ENCODE measurements at places on chromosomes 6 and 20.

DNA sequence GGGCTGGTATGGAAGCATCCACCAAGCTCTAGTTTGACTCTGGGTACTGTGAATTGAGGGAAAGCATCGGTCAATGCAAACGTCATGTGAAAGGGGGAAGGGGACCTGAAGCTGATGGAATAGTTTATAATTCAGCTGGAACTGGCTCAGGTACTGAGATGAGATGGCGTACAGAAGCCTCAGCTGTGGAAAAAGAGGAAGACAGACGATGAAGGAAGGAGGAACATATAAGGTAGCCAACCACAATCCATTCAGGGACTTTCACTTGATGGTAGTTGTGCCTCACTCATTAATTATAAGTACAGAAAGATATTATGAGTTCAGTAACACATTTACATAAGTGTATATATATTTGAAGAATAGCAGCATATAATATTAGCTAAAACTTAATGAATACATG lies 2.7 kb downstream of the CALHM5 start:
- no peak for DNase-seq

DNA sequence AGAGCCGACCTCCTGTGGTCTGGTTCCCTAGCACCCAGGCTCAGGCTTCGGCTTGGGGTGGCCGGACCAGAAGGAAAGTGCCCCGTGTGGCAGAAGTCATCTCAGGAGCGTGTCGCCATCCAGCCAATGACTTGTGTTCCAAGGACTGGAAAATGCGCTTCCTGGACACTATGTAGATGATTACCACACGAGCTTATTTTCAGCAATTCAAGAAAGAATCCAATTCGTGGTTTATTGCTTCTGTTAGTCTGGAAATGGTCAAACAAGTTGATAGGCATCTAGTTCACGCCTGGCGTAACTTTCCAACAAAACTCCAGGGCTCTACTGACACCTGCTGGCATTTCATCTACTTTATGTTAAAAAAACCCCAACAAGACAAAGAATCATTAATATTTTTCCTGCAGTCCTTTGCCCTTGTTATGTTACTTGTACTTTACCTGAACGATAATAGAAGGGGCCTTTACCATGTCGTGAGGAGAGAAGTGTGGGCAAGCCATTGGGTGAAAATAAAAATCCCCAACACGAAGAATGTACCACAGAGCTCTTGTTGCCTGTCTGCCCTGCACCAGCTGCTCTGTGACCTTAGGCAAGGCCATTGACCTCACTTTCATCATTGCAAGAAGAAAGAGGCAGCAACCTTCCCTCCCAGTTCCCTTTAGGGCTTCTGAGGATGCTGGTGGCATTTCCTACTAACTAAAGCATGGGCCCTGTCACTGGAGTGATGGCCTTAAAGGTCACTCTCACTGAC lies 154.7 kb upstream of the LAMP5 start:
- no peak for DNase-seq

DNA sequence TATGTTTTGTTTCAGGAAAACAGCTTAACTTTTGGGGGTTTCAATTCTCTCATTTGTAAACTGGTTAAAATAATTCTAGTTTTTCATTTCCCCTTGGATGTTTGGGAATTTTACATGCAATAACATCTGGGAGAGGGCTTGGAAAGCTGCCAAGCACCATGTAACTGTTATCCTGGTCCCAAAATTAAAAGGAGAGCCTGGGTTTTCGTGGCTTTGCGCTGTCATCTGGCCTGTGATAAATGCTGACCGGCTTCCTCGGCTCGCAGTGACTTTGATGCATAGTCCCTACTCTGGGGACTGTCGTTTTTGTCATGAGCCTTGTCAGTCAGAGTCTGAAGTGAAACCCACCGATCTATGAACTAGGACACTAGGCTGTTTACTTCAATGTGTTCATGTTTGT lies 12.2 kb downstream of the SLC35F1 start:
- DNase-seq = no peak

- no peak for DNase-seq
These were observed 85.6 kb downstream of the PDE7B start for GRCh38 chr6:135937106-135937505.

- no peak for DNase-seq
These were observed 822.7 kb downstream of the GRIK2 start for GRCh38 chr6:102216232-102216631.

- DNase-seq = no peak
These were observed 40.5 kb upstream of the ZBTB24 start for GRCh38 chr6:109523478-109523877.

- peak; percentile 78 for DNase-seq
These were observed 63.6 kb downstream of the GTF2H5 start for GRCh38 chr6:158231551-158232315.

DNA sequence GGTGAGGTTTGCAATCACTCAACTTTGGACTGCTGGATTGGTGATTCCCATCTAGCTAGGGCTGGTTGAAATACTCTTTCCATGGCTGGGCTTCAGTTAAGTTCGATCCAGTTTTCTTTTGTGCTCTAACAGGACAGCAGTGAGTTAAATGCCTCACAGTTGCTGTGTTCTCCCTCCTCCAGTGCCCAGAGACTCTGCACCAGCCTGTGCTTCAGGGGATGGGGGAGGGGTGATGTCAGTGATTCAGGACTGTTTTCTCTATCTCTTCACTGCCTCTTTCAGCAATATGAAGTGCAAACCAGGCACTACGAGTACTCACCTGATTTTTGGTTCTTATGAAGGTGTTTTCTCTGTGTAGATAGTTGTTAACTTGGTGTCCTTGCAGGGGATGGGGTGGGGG lies 88.2 kb upstream of the FAM83B start:
- DNase-seq = no peak

DNA sequence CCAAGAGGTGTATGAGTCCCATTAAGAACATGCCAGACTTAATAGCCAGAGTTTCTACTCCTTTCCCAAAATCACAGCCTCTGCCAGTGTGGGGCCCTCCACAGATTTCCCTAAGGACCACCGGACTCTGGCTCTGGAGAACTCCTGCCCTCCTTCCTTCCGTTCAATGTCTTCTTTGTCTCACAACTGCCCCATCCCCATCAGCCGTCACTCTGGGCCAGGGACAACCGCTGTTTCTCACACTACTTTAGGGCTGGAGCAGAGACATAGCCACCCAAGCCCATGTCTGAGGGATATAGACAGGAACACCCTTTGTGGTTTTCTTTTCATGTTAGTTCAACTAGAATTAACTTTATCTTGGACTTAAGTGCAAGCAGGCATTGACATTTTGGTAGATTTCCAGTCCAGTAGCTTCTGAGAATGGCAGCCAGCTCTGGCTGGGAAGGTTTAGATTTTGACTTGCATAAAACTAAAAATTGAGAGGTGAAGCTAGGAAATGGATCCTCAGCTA lies 6.7 kb upstream of the ACSS1 start:
- no peak for DNase-seq

DNA sequence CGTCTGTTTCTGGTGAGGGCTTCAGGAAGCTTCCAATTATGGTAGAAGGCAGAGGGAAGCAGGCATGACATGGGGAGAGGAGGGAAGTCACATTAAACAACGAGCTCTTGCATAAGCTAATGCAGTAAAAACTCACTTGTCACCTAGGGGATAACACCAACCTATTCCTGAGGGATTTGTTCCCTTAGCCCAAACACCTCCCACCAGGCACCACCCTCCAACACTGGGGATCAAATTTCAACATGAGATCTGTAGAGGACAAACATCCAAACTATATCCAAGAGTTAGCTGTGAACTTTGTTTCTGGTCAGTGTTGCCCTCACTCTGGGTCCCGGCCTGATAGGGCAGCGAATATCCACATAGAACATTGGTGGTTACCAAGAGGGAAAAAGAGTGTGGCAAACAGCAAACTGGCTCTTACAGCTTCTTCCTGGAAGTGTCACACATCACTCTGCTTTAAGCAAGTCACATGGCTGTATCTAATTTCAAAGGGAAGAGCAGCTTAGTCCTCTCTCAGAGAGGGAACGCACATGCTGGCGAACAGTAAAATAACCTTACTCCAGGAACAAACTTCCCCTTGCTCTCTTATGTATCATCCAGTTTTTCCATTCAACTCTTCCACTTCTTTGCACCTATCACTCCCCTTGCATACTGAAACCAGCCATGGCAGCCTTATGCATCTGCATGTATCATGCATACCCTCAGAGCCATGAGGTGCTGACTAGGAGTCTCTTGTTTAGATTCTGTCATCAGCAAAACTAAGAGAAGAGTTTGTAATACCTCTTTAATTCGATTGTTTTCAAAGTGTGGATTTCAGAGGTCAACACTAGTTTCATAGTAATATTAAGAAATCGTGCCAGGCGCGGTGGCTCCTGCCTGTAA lies 4.8 kb upstream of the MOCS1 start:
- no peak for DNase-seq

GRCh38 chr6:118770835-118771234 lies 119.4 kb upstream of the CEP85L start:
- no peak for DNase-seq

- DNase-seq = no peak
These were observed 6.7 kb downstream of the OPN5 start for GRCh38 chr6:47788498-47788884.

DNA sequence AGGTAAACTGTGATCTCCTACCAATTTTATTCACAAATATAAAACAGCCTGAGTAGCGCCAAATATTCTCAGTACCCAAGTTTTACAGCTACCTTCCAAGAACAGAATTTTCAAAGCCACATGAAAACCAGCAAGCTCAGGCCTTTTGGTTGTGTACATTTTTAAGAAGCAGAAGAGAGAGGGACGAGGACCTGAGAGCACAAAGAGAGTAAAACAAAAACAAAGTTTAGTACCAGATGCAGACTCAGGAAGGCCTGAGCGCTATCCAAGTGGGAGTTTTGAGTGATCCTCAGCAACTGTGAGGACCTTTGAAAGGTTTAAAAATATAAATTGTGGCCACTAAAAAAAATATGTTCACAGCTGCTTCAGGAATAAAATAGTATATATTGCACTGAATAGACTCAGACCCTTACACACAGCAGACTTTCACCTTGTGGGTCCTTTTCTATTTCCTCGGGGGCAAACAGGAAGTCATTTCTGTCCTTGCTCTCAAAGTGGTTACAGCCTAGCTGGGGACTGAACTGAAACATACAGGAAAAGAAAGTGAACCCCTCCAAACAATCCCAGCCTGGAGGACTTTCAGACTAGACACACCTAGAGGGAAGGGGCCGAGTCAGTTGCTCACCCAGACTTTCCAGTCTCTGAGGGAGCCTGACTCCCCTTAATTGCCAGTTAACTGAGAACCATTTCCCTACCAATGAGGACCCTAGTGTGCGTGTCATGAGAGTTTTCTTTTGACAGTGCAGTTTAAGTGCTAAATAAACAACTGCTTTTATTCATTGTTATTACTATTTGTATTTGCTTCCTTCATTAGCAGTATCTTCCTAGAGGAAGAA lies 48.5 kb upstream of the NT5E start:
- no peak for DNase-seq

- DNase-seq = no peak
These were observed 77.1 kb downstream of the FARS2 start for GRCh38 chr6:5338177-5338960.

GRCh38 chr6:75221116-75221515 lies 15.3 kb upstream of the COL12A1 start:
- no peak for DNase-seq

GRCh38 chr20:32285621-32286371 lies 8.3 kb downstream of the KIF3B start:
- peak; percentile 41 for DNase-seq

- peak; percentile 45 for DNase-seq
These were observed 18.6 kb downstream of the TREML2 start for GRCh38 chr6:41182069-41183034.

DNA sequence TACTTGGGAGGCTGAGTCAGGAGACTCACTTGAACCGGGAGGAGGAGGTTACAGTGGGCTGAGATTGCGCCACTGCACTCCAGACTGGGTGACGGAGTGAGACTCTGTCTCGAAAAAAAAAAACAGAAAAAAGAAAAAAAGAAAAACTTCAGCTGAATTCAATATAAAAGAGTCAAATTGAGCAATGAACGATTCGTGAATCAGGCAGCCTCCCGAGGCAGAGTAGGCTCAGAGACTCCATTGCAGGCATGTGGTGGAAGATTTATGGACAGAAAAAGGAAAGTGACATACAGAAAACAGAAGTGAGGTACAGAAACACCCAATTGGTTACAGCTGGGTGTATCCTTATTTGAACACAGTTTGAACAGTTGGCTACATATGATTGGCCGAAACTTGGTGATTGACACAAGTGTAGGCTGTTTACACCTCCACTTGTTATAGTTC lies 56.3 kb downstream of the HLA-DPB1 start:
- no peak for DNase-seq

DNA sequence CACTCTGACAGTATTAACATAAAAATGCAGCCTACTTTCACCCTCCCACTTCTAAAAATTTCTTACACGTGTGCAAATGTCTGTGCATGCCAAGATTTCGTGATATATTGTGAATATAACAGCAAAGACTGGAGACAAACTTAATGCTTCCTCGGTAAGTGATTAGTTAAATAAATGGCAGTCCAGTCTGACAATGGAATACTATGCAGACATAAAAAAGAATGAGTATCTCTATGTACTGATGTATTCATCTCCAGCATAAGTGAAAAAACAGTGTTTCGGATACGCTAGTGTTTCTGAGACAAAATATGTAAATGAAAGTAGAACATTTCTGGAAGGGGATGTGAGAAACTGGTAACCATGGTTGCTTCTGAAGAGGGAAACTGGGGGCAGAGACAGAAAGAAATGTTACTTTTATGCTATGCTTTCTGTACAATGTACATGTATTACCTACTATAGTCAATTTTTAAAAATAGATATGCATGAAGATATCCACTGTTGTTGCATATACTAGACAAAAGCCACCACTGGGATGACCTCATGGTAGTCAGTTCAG lies 7.0 kb downstream of the SLC22A23 start:
- no peak for DNase-seq

GRCh38 chr20:60882836-60883235 lies 369.2 kb upstream of the CDH4 start:
- no peak for DNase-seq
